ENCODE measurements at places on chromosomes 11 and 22.

GRCh38 chr22:49091451-49091850, 736.2 kb downstream of the BRD1 start:
- no peak for DNase-seq

- peak; percentile 37 for DNase-seq
Measured at GRCh38 chr22:26835929-26836528, 178.6 kb downstream of the MIAT start.

DNA sequence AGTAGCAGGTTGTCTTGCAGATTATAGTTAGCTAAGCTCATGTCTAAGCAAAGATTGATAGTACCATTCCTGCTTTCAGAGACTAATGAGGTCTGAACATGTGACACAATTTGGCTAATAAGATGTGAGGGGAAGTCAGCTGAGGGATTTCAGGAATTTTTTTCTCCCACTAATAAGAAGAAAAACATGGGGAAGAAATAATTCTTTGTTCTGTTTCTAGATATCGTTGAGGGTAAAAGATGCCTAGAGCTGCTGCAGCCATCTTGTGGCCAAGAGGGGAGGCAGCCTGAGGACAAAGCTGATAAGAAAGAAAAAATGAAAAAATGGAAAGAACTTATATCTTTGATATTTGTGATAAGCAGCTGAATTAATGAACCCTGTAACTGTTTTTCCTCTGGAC, 1334.4 kb downstream of the LRRC4C start:
- no peak for DNase-seq

DNA sequence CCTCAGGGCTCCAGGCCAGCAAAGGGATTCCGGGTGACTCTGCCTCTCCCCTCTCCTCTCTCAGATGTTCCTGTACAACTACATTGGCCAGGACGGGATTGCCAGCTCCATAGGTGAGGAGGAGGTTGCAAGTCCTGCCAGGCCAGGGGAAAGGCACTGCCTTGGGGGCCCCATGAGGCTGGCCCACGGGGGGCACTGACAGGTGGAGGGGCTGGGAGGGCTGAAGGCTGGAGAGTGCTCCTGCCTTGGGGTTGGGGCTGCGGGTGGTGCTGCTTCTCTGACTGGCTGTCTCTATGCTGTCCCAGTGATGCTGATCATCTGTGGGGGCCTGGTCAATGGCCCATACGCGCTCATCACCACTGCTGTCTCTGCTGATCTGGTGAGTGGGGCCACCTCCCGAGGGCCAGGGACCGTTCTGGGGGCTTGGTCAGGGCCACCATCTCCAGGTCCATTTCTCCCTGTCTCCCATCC, 21.7 kb downstream of the SLC37A2 start:
- DNase-seq, result no peak

DNA sequence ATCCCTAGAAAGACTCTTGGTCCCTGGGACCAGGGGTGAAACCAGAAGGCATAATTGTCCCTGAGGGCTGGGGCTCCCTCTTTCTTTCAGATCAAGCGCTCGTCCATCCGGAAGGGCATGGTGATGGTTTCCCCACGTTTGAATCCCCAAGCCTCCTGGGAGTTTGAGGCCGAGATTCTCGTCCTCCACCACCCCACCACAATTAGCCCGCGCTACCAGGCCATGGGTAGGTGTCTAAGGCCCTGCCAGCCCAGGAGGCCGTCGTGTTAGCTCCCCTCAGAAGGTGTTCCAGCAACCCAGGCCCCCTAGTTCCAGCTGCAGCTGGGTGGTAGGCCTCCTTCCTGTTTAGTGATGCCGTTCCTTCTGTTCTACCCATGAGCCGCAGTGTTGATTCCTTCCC, 21.4 kb downstream of the GTPBP1 start:
- no peak for DNase-seq

DNA sequence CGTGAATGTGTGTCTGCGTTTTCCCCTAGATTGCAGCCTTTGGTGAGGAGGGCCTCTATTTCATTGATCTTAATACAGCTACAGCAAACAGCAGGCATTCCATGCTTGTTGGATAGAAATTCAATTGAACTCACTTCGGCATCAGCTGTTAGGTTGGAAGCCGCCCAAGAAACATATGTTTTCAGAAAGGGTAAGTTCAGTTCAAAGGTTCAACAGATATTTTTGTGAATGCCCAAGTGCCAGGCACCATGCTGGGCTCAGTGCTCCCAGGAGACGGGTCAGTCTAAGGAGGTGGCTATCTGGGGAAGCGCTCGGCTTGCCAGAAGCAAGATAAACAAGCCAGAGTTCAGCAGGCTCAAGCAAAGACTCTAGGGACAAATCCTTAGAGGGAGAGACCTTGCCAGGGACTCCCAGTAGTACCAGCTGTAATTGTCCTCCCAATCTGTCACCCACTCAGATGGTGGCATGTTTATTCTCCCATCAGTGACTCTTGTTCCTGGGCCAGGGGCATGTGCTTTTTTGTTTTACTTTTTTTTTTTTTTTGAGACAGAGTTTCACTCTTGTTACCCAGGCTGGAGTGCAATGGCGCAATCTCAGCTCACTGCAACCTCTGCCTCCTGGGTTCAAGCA, 64.5 kb upstream of the LARGE1 start:
- no peak for DNase-seq

- DNase-seq, result no peak
Measured at GRCh38 chr11:27673979-27674663, 26.1 kb downstream of the BDNF start.

DNA sequence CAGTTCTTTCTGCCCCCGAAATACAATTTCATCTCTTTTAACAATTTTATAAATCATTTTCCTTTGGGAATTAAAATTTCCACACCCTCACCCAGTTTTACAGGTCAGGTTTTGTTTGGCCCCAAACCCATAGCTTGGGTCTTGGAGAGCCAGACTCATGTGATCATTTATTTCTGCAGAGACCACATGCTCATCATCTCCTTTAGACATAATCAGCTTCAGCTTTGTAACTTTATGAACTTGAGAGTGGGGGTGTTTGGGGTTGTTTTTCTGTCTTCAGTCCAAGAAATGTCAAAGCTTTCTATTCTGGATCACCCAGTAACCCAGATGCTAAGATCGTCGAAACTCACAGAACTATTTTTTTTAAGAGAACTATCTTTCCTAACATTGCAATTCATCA, 70.9 kb downstream of the DBX1 start:
- DNase-seq, result no peak

DNA sequence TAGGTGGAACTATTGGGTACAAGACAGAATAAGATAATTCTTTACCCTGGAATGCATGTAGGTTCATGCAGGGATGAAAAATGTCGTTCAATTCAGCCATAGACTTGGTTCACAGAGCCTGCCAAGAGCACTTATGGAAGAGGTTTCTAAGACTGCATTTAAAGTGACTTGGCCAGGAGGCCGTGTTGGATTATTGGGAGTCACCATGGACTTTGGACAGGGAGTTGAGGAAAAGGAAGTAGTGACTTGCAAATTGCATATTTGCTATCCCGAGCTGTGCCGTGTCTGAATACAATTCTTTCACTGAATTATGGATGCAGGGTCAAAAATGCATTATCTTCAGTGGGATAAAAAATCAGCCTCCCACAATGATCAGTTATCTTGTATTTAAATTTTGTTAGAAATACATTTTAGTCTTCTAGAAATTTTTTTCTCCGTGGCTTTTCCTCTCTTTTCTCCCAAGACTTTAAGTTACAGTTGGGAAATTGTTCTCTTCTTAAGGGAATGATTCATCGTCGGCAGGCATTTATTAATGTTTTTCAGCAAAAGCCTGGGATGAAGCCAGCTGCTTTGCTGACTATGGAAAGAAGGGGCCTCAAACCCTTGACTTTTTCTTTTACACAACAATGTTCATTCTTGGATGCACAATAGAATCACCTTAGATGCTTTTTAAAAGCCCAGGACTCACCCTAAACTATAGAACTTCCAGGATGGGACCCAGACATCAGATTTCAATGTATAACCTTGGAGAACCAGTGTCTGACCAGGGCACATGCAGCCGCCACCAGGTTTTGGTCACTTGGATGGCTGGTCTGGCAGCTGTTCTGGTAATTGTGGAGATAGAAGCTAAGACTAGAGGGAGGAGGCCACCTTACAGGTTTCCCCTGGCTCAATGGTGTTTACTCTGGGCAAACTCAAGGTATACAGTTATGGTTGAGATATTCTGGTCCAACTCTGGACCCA, 70.8 kb downstream of the FAT3 start:
- no peak for DNase-seq

GRCh38 chr11:126176853-126177470, 34.5 kb downstream of the RPUSD4 start:
- DNase-seq, result no peak

DNA sequence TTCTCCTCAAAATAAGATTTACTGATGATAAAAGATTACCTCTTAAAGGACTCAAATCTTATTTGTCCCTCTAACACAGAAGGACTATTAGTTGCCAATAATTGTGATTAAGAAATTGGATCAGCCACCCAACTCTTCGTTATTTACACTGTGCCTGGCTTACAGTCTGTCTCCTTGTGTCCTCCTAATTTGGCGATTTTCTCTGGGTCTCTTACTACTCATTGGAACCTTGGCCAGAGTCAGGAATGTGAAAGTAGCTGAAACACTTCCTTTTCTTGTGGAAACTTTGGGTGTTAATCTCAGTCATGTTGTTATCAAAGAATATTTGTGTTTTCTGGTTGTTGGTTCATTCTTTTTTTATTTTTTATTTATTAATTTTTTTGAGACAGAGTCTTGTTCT, 83.2 kb downstream of the TEAD1 start:
- no peak for DNase-seq

DNA sequence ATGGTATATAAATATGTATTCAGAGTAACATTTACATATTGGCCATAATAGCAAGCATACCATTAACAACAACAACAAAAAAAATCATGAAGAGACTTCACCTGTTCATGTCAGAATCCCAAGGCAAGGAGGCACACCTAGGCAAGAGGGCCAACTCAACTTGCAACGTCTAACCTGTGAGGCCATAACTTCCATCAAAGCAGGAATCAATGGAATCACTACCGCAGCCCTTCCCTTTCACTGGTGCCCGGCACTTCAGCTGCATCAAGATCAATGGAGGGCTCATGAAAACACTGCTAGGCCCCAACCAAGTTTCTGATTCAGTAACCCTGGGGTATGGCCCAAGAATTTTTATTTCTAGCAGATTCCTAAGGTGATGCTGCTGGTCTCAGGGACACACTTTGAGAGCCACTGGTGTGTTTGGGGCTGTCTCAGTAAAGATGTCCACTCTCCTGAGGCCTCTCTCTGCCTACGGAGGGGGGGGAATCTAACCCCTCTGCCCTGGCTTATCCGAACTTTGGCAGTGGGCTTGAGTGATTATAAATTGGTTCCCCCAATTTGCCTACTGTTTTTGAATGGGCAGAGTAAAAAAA, 8.0 kb downstream of the ZFTA start:
- DNase-seq, result no peak

GRCh38 chr11:46801694-46802470, 44.2 kb downstream of the CKAP5 start:
- DNase-seq, result no peak

GRCh38 chr11:86180851-86181250, 63.7 kb upstream of the EED start:
- DNase-seq, result no peak

GRCh38 chr11:123475469-123475868, 45.4 kb downstream of the GRAMD1B start:
- peak; percentile 21 for DNase-seq

DNA sequence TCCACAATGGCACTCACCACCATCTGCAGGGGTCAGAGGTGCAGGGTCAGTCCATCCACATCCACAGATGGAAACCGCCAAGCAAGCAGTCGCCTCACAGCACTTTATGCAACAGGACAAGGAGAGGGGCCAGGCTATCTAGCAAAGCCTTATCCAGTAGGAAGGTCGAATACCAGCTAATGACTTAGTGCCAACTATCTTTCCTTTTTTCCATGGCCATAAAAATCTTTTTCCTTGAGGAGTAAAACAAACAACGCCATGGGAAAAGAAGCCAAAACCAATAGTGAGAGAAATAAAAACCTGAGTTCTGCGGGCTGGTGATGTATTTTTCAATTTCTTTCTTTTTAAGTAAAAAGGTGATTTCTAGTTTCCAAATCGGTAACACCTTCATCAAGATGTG, 8.2 kb downstream of the SNX19 start:
- no peak for DNase-seq

DNA sequence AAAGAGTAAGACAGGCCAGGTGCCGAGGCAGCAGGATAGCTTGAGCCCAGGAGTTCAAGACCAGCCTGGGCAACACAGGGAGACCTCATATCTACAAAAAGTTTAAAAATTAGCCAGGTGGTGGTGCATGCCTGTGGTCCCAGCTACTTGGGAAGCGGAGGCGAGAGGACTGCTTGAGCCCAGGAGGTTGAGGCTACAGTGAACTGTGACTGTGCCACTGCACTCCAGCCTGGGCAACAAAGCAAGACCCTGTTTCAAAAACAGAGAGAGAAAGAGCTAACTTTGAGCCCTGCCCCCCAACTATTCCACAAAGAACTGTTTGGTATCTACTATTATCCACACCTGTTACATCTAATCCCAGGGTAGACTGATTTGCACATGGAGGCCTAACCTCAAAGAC, 49.2 kb upstream of the RAPSN start:
- DNase-seq, result no peak

Measured in fibroblast of villous mesenchyme (primary cell).